ENCODE measurements at places on chromosomes 1 and 21. TPM values are rescaled to one million over a fixed set of nuclear protein-coding genes. Genes with fewer than 3 reads are reported as not detected.
A peak's percentile ranks its signal among the peaks of the same experiment; 100 is the strongest.

DNA sequence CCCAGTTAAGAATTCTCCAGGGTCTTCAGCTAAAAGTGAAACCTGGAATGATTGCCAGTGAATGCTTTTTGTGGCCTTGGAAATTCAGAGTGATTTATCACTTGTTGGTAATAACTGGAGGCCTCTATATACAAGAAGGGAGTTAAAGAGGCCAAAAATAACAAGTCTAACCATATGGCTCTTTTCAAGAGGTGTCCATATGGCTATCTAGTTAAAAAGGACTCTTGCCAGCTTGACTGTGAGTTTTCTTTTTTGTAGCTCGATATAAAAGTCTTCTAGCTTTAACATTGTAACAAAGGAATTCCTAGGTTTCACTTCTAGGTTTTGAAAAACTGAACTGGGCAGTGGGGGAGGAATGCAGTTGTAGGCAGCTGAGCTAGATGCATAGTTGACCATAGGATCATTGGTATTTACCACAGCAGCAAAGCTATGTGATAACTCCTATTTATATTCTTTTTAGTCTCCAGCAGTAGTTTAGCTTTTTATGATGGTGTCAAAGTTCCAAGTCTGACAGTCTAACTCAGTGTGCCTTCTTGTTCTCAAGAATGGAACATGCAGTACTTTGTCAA, 44.4 kb downstream of the CACHD1 start:
- no peak for DNase-seq

GRCh38 chr1:55352080-55352810, 137.1 kb upstream of the USP24 start:
- DNase-seq = no peak

- peak; percentile 41 for DNase-seq
Observed at GRCh38 chr1:78156805-78157521, 111.2 kb downstream of the GIPC2 start.

DNA sequence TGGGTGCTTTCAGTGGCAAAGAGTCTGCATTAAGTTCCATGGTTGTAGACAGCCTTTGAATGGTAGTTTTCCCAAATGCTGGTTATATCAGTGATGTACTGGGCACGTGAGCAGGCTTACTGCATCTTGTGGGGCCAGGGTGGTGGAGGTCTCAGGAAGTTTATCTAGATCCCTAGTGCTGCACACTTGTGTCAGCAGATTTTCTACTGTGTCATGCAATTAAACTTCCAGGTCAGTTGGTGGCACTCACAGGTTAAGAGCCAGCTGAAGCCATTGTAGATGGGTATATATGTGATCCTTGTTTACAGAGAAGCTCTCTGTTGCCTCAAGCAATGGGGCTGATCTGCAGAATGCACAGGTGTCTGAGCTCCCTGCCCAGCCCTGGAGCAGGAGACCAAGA, 33.0 kb downstream of the FOXJ3 start:
- DNase-seq = no peak

- DNase-seq = peak; percentile 30
Observed at GRCh38 chr1:5502311-5503194, 489.7 kb downstream of the NPHP4 start.

- DNase-seq = no peak
Observed at GRCh38 chr1:205991237-205991636, 12.0 kb downstream of the RAB7B start.

DNA sequence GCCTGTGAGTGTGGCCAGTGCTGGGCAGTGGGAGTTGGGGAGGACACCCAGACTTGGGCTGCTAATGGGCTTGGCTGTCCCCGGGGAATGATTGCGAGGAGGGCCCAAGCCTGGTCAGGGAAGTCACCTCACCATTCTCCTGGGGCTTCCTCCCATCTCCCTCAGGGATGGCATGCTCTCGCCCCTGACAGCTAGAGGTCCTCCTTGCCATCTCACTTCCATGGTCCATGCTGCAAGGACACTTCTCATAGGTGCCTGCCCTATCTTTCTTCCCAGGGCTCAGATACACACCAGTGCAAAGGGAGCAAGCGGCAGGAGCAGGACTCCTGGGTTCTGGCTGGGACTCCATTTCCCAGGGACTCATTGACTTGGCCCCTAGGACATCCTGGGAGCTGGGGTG, 4.1 kb downstream of the NTRK1 start:
- no peak for DNase-seq

GRCh38 chr21:41216486-41216885, 48.5 kb downstream of the BACE2 start:
- DNase-seq = peak; percentile 50

- DNase-seq = no peak
Observed at GRCh38 chr21:36688324-36688723, 10.6 kb upstream of the SIM2 start.

DNA sequence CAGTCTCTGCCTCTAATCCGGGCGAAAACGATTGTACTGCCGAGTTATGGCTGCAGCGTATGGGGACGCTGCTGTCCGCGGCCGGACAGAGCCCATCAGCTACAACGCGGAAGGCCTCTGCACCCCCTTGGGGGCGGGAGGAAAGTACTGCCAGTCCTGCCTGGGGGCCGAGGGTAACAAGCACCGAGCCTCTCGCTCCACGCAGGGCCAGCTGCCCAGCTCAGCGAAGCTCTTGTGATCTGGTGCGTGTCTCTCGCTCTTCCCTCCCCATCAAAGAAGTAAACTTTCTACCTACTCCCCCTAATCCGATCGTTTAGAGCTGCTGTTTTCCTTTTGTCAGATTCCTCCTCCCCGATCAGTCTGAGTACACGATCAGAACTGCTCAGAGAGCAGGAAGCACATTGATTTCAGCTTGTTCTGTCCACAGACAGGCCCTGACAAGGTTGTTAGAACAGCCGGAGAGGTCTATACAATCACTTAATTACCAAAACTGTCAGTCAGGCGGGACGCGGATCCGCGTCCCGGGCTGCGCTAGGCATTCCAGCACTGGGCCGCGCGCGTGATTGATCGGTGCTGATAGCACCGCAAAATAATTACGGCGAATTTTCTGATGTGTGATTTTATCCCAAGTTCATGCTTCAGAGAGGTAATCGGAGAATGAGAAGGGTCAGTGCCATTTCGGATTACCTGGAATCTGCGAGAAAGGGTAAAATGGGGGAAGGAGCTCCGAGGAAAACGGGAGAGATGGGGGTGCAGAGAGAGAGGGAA, 8.7 kb upstream of the BARHL2 start:
- DNase-seq = peak; percentile 22

- peak; percentile 74 for DNase-seq
Observed at GRCh38 chr1:98051065-98051675, 130.3 kb upstream of the DPYD start.

SPAG17 gene
- total RNA-seq = under 0.01 TPM

S100A7A gene
- not detected for total RNA-seq

NECTIN4 gene
- 108 TPM for total RNA-seq

RNU1-4 gene
- 2,323 TPM for total RNA-seq

DYNLT5 gene
- total RNA-seq = not detected

LAPTM5 gene
- total RNA-seq = under 0.01 TPM

LENEP gene
- total RNA-seq = not detected

MYBPH gene
- not detected for total RNA-seq

Data from bronchial epithelial cell (primary cell).